ENCODE measurements at places on chromosomes 16 and 17. TPM values are rescaled to one million over a fixed set of nuclear protein-coding genes. Genes with fewer than 3 reads are reported as not detected.

ZNF598 gene
- polyA plus RNA-seq = 71.0 TPM

TMEM204 gene
- 9.8 TPM for polyA plus RNA-seq

TBC1D28 gene
- polyA plus RNA-seq = not detected

SDR42E1 gene
- polyA plus RNA-seq = 2.5 TPM

DNA sequence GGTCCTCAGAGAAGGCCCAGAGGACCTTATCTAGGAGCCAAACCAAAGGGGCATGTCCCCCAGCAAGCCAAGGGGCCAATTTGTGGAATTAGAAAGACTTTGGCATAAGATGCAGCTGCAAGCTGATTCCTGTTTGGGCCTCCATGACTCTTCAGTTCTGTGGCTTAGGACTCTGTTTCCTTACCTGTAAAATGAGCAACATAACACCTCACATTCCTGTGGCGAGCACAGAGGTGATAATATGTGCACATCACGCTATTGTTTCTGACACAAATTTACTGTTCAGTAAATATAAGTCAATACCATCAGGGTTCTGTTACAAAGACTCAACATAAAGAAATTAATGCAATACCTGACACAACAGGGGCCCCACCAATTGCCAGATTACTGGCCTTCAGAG lies 57.7 kb downstream of the CDH11 start:
- DNase-seq = no peak

- no peak for DNase-seq
These were observed 149.6 kb downstream of the PITPNC1 start for GRCh38 chr17:67526700-67527099.

- no peak for DNase-seq
These were observed 13.1 kb upstream of the RNF135 start for GRCh38 chr17:30957741-30958140.

DNA sequence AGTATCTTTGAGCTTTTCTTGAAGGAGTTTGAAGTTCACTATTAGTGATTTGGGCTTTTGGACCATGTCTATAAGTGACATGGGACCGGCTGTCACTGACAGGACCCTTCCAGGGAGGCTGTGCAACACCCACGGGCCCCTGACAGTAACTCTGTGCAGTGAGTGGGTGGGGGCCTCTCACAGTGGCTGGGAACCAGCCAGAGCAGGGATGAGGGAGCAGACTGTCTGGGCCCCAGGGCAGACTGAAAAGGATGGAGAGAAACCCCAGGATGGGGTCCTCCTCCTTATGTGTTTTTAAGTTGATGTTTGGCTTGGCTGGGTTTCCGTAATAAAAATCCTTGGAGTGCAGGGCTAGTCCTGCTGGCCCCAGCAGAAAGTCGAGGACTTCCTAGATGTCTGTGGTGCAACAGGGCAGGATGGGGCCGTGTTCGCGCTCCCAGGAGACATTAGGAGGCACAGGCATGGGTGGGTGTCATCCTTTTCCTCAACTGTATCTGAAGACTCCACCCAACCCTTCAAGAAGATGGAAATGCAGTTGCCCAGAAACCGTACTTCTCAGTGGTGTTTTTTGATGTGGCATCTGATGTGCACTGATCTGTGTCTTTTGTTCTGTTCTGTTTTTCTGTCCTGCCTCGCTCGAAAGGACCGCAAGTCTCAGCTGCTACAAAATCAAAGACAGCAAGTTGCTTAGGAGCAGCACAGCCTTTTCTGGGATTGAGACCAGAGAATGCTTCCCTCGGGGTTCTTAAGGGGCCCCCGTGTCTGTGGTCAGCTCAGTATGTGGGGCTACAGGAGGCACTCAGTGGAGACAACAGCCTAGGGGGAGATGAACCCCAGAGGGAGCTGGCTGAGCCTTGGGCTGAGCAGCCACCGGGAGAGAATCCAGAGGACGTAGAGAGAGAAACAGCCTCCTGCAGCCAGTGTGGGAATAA lies 24.2 kb downstream of the PLD6 start:
- no peak for DNase-seq

DNA sequence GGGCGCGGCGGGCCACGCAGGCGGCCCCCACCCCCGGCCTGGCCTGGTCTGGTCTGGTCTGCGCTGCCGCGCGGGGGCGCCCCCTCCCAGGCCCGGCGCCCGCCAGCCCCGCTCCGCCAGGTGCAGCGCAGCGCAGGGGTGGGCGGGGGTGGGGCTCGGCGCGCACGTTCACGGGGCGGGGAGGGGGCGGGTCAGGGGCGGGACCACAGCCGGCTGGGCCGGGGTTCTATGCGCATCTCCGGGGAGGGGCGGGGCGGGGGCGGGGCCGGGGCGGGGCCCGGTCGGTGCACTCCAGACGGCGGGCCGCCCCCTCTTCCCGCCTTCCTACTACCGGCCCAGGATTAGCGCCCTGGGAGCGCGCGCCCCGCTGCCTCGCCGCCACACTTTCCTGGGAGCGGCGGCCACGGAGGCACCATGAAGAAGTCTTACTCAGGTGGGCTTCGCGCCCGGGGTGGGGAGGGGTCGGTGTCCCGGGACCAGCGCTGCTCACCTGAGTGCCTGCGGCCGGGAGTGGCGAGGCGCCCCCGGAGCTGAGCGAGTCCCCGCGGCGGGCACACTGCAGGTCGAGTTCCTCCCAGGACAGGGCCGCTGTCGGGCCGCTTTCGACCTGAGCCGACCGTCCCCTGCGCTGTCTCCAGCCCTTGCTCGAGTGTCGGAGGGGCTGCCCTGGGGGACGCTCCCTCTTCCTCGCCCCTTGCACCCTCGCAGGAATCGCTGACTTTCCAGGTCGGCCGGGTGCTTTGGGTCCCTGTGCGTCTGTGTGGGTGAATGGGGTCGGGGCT lies 140.5 kb downstream of the SEC14L1 start:
- peak; percentile 84 for DNase-seq

GRCh38 chr17:75896415-75897159 lies at the start of gene TRIM65:
TRIM65 (minus strand) TSS chr17:75896951; CDS start chr17:75896937, 14 bp downstream.
- DNase-seq = peak; percentile 81

DNA sequence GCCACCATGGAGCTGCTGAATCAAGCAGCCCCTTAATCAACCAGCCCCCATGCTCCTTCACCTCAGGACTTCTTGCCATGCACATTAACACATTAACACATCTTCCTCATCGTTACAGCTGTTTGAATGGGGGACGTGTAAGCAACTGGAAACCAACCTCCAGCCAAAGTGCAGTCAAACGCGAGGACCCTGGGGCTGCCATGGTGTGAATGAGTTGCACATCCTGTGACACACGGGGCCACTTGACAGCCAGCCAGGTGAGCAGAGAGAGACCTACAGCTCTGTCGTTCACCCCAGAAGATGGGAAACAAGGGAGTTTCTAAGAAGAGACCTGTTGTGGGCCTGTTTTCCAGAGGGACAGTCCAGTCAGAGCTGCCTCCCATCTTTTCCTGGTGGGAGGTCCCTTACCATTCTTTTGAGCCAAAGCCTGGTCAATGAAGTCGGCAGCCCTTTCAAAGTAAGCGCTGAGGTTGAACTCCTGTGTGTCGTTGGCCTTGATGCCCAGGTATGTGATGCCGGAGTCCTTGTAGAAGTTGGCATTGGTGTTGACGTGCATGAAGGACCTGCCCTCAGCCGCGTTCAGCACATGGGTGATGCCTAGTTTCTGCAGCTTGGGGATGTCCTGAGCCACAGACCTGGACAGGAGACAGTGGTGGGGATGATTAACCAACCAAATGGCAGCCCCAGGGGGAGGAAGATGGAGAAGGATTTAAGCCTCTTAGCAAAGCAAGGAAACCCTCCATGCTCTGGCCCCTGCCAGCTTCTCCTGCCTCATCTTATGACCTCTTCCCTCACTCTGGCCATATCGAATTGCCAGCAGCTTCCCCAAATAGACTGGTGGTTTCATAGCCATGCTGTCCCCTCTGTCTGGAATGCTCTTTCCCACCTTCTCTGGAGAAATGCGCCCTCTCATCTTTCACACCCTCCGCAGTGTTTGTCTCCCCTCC lies 4.2 kb downstream of the DUSP3 start:
- DNase-seq = no peak

DNA sequence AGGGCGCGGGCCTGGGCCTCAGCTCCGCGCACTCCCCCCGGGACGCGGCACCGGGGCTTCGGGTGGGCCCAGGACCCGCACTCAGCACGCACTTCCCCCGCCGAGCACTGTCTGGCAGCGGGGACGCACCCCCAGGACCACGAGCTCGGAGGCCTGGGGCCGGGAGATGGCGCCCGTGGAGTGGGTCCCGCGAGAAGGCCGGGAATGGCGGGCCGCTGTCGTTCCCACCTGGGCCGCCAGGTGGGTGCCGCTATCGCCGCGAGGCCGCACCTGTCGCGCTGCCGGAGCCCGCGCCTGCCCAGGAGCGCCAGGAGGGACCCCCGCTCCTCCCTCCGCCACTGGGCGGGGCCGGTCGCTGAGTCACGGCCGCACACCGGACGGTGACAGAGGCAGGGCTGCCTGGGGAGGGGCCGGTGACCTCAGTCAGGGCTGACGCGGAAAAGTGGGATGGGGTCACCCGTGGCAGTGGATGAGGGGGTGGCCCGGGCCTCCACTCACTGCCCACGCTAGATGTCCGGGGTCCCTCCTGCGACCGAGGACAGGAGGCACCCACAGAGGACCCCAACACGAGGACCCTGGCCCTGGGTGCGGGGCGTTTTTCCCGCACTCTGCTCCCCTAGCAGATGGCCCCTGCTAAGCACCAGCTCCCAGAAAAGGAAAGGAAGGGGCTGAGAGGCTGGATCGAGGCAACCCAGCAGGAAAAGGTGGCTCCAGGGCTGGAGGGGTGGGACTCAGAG lies 6.9 kb upstream of the ACTG1 start:
- peak; percentile 92 for DNase-seq

GRCh38 chr16:25037221-25037620 lies 22.1 kb upstream of the ARHGAP17 start:
- DNase-seq = no peak

GRCh38 chr16:15775663-15776304 lies 81.0 kb downstream of the MYH11 start:
- DNase-seq = no peak

DNA sequence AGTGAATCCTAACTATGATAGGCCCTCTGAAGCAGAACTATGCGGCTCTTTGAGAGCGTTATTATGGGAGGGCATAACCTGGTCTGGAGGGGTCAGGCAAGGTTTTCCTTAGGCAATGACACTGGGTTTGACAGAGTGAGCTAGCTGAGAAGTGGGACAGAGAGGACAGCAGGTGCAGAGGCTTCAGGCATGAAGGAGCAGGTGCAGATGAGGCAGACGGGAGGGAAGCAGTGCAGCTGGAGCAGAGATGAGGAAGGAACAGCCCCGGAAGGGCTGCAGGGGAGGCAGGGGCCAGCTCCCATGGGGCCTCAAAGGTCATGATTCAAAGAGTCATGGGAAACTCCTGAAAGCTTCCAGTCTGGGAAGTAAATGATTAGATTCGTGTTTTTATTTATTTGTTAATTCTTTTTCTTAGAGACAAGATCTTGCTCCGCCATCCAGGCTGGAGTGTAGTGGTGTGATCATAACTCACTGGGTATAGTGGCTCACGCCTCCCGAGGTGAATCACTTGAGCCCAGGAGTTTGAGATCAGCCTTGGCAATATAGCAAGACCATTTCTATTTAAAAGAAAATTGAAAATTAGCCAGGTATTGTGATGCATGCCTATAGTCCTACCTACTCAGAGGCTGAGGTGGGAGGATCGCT lies 5.4 kb downstream of the MARCHF10 start:
- DNase-seq = no peak

- no peak for DNase-seq
These were observed 4.9 kb downstream of the OR4D1 start for GRCh38 chr17:58153046-58153445.

- no peak for DNase-seq
These were observed 84.8 kb upstream of the CPHXL start for GRCh38 chr16:75811020-75811634.

GRCh38 chr16:74739275-74739674 lies 35.3 kb downstream of the FA2H start:
- DNase-seq = no peak

DNA sequence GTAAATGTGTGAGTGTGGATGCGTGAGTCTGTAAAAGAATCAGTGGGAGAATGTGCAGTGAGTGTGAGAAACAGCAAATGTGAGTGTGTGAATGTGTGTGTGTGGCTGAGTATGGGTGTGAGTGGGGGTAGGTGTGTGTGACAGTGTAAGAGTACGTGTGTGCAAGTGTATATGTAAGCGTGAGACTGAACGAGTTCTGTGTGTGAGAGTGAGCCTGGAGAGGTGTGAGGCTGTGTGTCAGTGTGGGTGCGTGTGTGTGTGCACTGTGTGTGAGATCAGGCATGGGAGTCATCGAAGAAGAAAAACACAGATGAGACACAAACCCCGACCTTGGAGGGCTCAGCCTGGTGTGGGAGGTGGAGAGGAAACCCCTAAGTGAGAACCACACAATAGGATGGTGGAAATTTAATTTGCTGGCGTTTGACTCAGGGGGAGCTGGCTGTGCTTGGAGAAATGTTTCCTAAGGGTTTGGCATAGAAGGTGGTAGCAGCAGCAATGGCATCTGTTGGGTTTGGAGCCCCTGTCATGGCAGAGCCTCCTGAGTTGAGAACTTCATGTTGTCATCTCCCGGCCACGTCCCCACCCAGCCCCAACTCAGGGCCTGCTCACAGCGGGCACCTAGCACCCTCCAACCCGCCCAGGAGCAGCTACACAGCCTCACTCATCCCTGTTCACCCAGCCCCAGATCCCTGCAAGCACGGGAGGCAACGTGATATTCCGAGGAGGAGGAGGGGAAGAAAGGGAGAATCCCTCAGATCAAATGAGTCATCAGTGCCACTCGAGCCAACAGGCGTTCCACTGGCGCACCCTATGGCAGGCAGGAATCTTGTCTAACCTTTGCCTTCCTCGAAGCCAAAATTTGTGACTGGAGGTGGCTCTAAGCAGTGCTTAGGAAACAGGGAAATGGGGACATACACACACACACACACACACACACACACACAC lies 14.3 kb upstream of the NUBP1 start:
- no peak for DNase-seq

DNA sequence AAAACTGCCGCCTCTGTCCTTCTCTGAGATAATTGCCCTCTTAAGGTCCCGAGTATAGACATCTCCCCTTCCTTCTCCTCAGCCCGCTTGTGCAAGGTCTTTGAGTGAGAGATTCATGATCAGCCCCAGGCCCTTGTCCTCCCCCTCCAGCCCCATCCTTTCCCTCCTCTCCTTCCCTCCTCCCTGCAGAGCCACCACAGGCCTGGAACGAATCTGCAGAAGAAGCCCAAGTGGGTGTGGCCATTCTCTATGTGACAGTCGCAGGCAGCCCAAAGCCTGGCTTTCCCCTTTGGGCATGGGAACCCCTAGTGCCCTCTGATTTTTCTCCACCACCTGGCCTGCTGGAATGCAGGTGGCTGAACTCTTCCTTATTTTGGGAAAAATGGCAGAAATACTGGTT lies 7.2 kb upstream of the NDRG4 start:
- DNase-seq = no peak

GRCh38 chr16:74652249-74652648 lies 14.4 kb downstream of the RFWD3 start:
- DNase-seq = no peak
